CD4-positive, alpha-beta T cell treated with Interleukin-17A for 1 hour (primary cell): ENCODE measurements at places on chromosomes 11 and 22.

- DNase-seq, result no peak
Observed at GRCh38 chr22:21940521-21940920, 12.1 kb downstream of the PPM1F start.

GRCh38 chr11:96051820-96052219 lies 127.9 kb upstream of the MTMR2 start:
- no peak for DNase-seq

DNA sequence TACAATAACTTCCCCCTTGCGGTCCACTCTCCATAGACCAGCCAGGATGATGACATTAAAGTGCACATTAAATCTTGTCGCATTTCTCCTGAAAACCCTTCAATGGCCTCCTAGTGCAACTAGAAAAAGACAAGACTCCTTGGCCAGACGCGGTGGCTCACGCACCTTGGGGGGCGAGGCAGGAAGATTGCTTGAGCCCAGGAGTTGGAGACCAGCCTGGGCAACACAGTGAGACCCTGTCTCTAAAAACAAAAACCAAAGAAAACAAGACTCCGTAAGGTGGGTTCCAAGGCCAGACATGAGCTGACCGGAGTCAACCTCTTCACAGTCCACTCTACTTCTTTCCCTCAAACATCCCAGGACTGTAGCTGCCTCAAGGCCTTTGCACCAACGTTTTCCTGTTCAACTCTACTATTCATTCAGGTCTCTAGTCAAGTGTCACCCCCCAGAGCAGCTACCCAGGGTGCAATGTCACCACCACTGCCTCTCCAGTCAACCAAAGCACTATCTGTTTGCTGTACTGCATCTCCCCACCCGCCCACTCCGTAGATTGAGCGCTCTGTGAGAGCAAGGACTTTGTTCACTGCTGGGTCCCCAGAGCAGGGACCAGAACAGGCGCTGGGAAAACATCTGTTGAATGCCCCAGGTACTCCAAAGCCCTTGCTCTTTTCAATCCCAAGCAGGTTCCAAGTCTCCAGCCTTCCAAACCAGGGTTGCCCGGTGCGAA lies 739 bp downstream of the ZMAT5 start:
- DNase-seq, result no peak

- DNase-seq, result no peak
Observed at GRCh38 chr11:83007477-83007876, 64.2 kb downstream of the RAB30 start.

- no peak for DNase-seq
Observed at GRCh38 chr11:122141725-122142124, 25.7 kb upstream of the BLID start.

DNA sequence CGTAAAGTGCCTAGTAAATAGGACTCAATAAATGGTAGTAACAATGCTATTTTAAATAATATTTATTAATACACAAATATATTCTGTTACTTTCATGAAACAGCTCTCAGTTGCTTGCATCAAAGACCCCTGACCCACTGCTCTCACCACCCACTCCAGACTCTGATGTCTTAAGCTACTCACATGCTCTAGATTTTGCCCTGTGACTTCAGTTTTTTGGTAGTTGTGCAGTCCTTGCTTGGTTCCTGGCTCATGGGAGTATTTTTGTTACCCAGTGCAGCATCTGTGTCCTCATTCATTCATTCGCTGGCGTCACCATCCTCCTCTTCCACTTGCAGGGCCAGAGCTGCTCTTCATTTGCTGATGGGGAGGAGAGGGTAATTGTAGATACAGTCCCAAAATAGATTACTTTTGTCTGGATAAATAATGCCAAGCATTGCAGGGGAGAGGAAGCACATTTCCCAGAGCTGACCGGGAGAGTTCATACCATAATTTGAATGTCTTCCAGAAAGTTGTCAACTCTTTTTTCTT lies 12.7 kb downstream of the MRPL48 start:
- DNase-seq, result no peak

DNA sequence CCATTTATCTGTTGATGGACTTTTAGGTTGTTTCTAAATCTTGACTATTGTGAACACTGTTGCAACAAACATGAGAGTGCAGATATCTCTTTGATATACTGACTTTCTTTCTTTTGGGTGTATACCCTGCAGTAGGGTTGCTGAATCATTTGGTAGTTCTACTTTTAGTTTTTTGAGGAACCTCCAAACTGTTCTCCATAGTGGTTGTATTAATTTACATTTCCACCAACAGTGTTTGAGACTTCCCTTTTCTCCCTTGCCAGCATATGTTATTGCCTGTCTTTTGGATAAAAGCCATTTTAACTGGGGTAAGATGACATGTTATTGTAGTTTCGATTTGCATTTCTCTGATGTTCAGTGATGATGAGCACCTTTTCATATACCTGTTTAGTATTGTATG lies 330.0 kb downstream of the DDX10 start:
- no peak for DNase-seq

- no peak for DNase-seq
Observed at GRCh38 chr11:87194985-87195820, 157.5 kb downstream of the TMEM135 start.

- DNase-seq, result no peak
Observed at GRCh38 chr11:85759915-85760314, 51.0 kb downstream of the SYTL2 start.

DNA sequence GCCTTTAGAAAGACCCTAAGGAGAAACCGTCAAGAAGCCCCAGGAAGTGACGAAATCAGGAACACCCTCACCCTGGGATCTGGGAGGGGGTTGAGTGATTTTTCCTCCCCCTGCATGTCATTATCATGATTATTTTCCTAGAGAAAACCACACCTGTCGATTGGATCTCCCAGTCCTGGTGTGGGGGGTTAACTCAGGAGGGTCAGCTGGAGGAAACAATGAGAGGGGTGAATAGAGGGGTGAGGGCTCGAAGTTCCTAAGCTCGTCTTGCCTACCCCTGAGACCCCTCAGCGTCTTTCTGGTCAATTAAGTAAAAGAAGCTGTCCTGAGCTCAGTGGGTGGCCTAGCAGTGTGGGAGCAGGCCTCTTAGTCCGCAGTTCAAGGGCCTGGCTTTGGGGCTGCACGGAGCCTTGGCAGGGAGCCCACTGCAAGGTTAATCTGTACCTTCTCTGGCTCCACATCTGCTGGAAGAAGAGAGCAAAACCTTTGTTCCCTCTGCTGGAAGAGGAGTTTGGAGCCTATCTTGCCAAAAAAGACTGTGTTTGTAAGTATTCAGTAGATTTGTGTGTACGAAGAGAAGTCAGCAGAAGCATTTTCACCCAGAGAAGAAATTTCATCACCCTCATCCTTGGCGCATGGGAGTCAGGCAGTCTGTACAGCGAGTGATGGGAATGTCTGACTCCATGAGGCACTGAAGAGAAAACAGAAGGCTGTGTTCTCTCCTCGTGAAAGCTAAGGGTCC lies 34.2 kb upstream of the FTH1 start:
- DNase-seq, result no peak

- no peak for DNase-seq
Observed at GRCh38 chr11:94132823-94133408, 4.3 kb downstream of the PANX1 start.

- no peak for DNase-seq
Observed at GRCh38 chr11:17395978-17396377, 7.5 kb upstream of the KCNJ11 start.

- DNase-seq, result no peak
Observed at GRCh38 chr22:29388759-29389090, 355 bp upstream of the AP1B1 start.

DNA sequence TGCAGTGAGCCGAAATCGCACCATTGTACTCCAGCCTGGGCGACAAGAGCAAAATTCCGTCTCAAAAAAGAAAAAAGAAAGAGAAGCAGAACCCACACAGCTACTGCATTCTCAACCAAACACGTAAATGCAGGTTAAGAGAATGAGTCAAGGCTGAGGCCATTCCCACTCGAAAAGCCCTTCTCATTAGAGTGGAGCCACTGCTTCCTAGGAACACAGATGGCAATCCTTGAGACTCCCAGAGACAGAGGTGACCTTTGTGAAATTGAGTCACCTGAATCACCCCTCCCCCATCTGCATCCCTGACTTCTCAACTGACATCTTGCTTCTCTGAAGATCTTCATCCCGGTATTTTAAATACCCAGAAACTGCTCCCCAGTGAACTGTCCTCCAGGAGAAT lies 8.2 kb downstream of the PACSIN2 start:
- DNase-seq, result no peak

DNA sequence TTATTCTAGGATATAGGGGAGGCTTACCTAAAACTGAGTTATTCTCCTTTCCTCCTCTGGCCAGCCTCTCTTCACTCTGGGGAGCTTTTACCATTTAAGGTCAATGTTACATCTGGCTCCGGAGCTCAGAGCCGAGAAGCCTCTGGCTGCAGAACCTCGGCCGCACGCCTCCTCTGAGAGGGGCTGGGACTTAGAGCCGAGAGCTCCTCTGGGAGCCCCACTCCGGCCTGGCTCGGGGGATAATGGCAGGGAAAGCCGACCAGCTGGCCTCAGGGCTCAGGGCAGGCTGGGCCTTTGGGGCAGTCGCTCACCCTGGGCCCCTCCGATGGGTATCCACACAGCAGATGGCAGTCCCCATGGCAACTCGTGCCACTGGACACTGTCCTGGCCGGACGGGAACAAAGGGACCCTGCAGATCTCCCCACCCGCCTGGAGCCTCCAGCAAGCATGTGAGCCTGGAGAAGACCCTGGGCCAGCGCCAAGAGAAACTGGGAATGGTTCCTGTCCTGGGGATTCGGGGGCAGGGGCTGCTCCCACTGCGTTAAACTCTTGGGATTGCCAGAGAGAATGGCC lies at the start of gene IRAG1:
Gene IRAG1, minus strand, starts transcription at position 247 of the 573 bp plus-strand sequence. Its CDS starts 153 bp downstream, at position 94.
- no peak for DNase-seq

DNA sequence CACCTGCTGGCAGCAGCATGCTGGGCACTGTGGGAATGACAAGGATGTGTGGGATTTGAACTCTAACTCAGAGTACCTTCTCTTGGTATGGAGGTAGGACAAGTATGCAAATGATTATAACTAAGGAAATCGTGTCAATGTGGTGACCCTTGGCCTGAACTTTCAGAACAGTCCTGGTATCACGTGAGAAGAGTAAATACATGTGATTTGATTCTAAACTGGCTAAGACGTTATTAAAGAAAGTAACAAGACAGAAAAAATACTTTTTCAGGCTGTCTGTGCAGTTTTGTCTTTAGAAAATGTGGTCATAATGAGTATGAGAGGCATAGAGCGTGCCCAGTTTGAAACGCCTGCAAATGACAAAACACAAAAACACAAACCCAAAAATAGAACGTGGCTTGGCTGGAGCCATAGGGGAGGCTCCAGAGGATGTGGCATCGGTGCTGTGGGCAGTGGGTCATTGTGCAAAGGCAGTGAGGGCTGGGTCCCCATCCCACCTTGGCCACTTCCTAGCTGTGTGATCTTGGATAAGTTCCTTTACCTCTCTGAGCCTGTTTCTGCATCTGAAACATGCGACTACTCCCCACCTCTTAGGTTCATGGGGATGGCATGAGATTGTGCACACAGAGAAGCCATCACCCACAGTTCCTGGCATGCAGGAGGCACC lies 18.4 kb upstream of the IL2RB start:
- no peak for DNase-seq

GRCh38 chr22:25484521-25485315 lies 79.8 kb upstream of the GRK3 start:
- no peak for DNase-seq

DNA sequence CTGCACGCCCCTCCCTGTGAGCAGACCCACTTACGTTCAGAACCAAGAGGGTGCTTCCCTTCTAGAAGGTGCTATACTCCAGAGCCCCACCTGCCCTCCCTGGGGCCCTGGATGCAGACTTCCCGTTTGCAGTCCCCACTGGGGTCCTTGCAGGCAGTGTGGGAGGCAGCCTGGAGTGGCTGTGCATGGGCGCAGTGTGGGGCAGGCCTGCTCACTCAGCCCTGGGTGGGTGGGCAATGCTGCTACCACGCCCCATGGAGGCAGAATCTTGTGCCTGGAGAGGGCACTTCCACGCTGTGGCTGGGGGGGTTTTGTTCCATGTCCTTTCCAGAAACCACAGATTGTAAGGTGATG lies 116.2 kb downstream of the KCNQ1OT1 start:
- no peak for DNase-seq

DNA sequence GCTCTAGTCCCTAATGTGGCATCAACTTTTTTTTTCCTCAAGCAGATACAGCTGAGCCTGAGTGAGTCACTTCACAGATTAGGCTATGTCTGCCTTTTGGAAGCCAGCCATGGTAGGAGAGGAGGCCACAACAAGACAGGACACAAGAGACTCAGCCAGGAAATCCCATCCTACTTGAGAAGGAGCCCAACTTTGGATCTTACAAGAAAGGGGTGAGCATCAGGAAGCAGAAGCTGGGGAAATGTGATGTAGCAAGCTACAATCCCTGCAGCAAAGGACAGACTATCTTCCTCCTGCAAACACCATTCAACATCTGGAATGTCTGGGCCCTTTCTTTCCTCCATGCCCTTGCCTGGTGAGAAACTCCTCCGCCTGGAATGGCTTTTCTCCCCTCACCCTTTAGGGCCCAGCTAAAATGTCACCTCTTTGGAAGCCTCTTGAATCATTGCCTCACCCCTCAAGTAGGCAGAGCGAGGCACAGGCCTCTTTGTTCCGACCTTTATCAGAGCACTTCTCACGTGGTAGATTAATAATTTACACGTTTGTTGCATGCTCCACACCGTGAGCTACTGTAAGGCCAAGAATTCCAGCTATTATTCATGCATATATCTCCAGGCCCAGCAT lies 156.4 kb upstream of the PITPNB start:
- no peak for DNase-seq

- no peak for DNase-seq
Observed at GRCh38 chr22:36308880-36309279, 55.9 kb downstream of the APOL1 start.

DNA sequence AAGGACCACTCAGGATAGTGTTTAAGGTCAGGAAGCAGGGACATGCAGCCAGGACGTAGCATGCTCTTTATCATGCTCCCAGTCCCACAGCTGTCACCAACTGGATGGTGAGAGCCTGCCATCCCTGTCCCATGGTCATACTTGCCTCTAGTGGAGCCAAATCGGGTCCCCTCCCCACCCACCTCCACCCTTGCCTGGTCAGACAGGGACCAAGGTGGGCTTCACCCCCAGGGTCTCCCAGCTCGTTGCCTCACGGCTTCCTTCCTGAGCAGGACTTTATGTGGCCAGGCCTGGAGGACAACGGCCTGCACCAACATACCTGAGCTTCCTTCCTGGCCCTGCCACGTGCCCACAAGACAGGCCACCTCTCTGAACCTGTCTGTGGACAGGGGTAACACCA lies 19.8 kb downstream of the A4GALT start:
- no peak for DNase-seq

- no peak for DNase-seq
Observed at GRCh38 chr11:66151273-66151672, 81.2 kb downstream of the PACS1 start.

- DNase-seq, result no peak
Observed at GRCh38 chr22:28736301-28737155, 5.1 kb downstream of the CHEK2 start.
